Hypothalamus (tissue), 51 donors: ENCODE measurements at places on chromosomes 16 and 17.

DNA sequence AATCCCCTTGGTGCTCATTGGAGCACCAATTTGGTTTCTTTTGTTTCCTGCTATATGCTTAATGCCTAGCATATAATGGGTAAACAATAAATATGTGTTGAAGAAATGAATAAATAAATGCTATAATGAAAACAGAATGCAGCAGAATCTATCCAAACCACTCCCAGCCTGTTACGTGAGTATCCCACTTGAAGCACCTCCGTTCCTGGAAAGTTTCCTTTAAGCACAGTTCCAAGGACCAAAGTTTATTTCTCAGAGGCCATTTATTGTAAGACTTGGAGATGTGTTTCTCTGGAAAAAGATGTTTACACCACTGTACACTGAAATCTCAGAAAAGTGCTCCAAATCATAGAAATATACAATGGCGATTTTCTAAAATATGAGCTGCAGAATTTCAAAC lies 187.0 kb downstream of the SOX9 start:
- DNase-seq: no peak

- DNase-seq: no peak
Observed at GRCh38 chr16:86283944-86284343, 226.4 kb upstream of the FOXF1 start.

DNA sequence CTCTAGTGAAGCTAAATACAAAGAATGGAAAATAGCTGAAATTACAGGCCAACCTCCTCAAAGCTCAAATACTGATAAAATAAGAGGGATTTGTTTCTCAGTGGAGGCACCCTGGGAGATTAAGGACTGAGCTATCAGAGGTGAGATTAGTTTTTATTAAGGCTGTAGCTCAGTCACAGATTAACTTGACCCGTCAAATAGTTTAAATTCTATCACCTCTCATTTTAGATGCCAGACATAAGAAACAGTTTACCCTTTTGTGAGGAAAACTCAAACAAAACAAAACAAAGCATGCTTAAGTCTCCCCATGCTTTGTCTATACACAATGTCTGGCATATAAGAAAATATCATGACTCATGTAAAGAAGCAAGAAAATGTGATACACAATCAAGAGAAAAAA lies 208.3 kb upstream of the PMFBP1 start:
- DNase-seq: no peak

GRCh38 chr17:55348749-55349354 lies 72.8 kb downstream of the MMD start:
- DNase-seq: no peak

DNA sequence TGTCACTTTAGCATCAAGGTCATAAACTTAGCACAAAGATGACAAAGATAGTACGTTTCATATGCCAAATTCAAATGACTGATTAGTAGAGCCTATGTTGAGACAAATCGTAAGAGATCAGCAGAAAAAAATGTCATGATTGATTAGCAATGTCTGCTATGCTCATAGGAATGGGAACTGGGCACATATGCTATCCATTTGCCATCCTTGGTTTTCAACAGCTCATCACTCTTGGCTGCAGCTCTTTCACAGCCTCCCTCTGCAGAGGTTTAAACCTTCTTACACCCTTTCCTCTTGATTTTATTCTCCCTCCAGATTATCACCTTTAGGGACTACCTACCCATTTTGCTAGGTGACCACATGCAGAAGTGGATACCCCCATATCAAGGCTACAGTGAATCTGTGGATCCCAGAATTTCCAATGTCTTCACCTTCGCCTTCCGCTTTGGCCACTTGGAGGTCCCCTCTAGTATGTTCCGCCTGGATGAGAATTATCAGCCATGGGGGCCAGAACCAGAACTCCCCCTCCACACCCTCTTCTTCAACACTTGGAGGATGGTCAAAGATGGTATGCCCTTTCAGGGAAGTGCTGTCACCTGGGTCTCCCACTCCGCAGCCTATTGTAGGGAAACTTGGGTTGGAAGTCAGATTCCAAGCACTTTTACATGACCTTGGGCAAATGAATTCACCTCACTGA lies 16.2 kb downstream of the MPO start:
- DNase-seq: no peak

GRCh38 chr17:80428363-80428762 lies 13.4 kb downstream of the ENDOV start:
- no peak for DNase-seq

DNA sequence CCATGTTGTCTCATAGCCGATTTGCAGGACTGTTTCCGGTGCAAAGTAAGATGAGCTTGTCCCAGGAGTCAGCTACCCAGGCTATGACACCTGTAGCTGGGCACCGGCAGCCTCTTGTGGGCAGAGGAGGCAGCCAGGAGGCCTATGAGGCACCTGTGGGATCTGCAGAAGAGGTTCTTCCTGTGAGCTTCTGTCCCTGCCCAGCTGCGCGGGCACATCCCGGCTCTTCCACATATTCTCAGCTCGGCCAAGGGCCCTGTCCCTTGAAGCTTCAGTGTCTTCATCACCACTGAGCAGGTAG lies 21.3 kb upstream of the CAPN15 start:
- DNase-seq: no peak

GRCh38 chr17:5499476-5500231 lies 13.3 kb downstream of the MIS12 start:
- DNase-seq: peak; percentile 57

- DNase-seq: no peak
Observed at GRCh38 chr17:56891751-56892150, 22.1 kb downstream of the TRIM25 start.

DNA sequence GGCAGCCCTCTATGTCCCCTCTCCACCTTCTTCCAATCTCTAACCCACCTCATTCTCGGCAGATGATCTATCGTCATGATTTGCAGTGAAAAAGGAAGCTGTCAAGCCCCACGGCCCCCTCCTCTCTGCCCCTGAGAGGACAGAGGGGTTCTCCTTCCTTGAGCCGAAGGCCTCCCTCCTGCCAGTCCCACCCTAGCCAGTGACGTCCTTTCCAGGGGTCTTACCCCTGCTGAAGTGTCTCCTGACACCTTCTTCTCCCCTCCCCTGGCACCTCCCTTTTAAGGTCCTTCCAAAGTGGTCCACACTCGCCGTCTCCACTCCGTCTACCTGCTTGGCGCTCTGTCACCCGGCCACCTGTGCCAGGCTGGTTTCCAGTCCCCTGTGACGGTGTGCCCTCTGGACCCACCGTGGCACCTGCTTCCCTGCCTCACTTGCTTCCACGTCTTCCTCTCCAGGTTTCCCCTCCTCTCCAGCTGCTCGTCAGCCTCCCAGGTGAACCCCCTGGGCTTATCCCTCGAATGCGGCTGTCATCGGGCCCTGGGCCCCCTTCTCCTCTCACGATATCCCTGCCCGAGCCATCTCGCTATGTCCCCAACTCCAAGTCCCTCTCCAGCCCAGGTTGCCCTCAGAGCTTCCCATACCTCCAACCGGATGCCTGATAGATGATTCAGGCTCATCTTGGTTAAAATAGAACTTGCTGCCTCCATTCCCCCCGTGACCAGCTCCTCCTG lies 5.7 kb downstream of the CCDC102A start:
- DNase-seq: no peak
